Activated T-cell treated with anti-CD3 and anti-CD28 coated beads for 1 hour (primary cell): ENCODE measurements at places on chromosomes 2 and 18.

GRCh38 chr2:74290466-74291217, 52.6 kb downstream of the SLC4A5 start:
- DNase-seq: peak; percentile 22

DNA sequence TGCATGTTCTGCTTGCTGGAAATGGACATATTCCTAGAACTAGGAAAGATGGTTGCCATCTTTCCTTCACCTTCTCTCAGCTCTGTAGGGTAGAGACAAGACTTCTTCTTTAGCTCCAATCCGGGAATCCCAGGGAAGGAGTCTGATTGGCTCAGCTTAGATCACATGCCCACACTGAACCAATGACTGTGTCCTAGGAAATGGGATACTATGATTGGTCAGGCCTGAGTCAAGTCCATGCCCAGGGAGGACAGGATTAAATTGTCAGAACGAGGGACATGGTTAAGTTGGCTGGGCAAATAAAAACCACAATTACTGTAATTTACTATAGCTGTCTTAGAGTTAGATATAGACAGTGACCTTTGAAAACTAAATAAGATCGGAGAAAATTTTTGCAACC, 31.4 kb downstream of the SEMA4F start:
- DNase-seq: no peak

DNA sequence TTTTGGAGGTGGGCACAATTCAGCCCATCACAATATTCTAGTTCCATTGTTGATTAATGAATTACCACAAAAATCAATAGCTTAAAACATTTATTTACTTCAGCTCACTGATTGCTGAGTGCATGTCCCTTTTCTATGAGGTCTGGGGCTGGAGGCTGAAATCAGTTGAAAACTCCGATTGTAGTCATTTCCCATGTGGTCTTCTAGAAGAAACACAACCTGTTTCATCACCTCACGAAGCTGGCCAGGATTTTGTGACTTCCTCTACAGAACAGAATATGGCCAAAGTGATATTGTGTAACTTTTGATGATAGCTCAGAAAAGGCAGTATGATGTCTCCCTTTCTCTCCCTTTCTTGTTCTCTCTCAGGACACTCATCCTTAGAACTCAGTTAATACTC, 44.1 kb upstream of the CYRIA start:
- no peak for DNase-seq

DNA sequence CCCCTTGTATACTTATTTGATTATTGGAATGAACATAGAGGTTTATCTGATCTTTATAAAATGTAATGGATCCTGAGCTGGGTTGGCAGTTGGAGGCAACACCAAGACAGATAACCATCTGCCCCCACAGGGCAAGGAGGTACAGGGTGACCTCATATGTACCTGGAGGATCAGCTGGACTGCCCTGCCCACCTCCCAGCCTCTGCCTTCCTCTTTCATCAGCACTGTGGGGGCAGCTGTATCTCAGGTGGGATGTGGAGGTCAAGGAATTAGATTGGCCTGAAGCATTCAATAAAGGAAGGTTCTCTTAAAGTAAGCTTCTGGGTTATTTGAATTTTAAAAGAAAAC, 92.6 kb downstream of the LYPD6 start:
- no peak for DNase-seq

DNA sequence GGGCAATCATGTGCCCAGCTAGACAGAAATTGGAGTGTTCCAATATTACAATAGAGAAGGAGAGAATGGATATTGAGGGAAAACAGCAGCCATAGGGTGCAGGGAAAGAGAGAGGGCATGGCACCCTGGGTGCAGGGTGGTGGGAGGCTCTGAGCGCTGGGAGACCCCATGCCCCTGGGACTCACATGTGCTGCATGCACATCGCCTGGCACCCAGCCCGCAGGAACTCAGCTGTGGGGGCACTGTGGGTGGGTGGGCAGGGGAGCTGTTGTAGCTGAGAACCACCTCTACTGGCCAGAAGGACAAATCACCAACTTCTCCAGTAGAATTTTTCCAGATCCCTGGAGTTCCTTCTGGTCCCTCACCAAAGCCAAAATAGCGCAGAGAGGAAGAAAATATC, 7.2 kb upstream of the NEURL3 start:
- DNase-seq: no peak

DNA sequence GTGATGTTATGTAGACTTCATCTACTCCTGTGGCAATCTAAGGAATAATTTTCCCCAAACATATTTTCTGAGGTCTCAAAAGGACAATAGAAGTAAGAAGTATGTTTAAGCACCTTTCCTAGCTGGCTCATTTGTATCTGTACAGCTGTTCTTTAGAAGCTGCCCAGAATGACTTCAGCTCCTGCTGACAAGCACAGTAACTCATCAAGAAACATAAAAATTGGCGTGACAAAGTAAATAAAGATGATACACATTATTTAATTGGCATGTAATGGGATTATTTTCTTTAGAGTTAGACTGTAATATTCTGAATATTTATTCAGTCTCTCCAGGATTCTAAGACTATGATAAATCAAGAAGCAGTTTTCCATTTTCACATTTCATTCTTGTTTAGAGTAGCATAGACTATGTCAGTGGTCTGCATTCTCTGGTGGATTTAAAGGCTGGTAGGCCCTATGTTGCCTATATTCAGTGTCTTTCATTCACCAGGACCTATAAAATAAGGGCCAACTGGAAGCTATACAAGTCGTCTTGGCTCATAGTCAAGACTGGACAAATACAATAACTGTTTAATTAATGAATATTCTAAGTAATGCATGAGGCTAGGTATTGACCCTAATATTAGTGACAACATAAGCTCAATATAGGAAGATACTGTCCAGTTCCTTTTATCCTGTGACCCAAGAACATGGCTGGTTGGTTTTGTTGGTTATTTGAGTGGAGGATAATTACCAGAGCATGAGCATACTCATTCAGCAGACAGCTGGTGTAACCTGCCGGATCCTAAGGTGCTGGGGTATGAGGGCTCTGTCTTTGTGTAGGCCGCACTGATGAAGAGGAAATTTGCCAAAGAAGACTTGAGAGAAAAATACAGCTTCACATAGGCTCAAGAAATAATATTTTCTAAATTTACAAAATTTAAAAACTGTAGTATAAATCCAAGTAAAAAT, 107.0 kb downstream of the PDE1A start:
- DNase-seq: no peak

DNA sequence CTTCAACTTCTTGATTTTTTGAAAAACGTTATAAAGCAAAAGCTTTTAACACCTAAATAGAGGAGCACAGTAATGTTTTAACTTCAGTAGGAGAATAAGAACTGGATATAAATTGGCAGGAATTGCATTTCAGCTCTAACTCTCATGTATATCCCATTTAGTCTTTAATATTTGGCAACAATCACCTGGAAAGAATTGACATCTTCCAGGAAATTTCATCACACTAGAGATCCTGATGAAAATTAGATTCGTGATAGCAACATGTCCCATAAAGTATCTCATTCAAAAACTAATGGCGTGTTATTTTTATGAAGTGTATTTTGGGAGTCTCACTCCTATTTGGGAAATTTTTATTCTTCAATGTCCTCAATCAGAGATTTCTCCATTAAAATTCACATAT, 131.1 kb upstream of the DNAJC10 start:
- no peak for DNase-seq
